ENCODE measurements at places on chromosomes 5 and 9. TPM values are rescaled to one million over a fixed set of nuclear protein-coding genes. Genes with fewer than 3 reads are reported as not detected.
A peak's percentile ranks its signal among the peaks of the same experiment; 100 is the strongest.

DNA sequence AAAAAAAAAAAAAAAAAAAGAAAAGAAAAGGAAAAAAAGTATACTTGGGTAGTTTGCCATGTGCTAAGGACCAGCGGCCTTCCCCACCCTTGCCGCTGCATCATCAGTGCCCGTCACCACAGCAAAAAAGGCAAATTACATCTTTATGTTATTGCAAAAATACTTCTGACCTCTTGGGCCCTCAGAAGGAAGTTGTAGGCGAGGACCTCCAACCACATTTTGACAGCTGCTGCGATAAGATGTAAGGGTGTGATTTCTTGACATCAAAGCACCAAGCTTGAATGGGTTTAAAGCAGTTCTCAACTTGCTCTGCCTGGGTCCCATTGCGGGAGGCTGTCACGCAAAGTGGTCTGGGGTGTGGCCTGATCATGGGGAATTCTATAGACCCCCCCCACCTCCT is 39.2 kb downstream of the DMRT1 start:
- DNase-seq, result no peak

DNA sequence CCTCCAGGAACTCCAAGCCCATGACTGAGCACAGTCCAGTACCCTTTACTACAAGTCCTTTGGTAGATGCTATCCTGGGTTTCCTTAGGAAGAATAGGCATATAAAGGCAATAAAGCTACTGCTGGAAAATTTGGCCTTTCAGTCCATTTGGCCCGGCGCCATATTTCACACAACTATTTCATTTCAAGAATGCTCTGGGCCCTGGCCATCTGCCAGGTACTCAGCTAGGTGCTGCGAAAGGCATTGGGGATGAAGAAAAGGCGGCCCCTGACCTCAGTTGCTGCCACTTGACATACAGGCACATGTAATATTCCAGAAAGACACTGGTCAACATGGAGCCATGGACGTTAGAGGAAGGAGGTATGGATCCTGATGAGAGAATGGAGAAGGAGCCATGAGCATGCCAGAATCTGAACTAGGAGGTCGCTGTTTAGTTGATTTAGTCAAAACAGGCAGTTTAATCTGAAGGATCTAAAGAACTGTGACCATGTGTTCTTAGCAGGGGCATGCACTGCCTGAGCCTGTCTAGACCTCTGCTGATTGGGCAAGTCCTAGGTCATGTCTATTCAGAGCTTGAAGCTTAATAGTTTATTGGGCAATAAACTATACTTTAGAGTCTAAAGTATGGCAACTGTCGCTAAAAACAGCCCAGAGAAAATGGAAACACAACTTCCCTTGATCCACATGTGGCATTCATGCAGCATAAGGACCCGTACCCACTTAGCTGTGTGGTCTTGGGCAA is 149.3 kb downstream of the MELK start:
- DNase-seq, result peak; percentile 15

DNA sequence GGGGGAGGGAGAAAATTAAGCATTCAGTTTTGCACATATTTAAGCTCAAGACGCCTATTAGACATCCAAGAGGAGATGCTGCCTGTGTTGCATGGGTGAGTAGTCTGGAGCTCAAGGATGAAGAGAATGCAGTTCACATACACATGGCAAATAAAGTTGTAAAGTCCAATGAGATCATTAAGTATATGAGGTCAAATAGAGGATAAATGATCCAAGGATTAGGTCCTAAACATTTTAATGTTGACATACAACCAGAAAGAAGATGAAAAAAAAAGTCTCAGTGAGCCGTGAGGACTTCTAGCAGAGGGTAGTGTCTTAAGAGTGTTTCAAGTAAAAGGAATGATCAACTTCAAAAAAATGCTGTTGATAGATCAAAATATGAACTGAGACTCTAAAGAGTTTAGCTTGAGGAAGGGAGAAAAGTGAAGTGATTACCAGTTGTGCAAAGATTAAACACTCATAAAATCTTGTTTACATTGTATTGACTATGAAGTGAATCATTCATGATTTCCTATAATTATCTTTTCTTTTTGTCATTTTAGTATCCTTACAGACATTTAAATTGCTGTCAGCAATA is 251.8 kb downstream of the ZNF608 start:
- DNase-seq, result no peak

DNA sequence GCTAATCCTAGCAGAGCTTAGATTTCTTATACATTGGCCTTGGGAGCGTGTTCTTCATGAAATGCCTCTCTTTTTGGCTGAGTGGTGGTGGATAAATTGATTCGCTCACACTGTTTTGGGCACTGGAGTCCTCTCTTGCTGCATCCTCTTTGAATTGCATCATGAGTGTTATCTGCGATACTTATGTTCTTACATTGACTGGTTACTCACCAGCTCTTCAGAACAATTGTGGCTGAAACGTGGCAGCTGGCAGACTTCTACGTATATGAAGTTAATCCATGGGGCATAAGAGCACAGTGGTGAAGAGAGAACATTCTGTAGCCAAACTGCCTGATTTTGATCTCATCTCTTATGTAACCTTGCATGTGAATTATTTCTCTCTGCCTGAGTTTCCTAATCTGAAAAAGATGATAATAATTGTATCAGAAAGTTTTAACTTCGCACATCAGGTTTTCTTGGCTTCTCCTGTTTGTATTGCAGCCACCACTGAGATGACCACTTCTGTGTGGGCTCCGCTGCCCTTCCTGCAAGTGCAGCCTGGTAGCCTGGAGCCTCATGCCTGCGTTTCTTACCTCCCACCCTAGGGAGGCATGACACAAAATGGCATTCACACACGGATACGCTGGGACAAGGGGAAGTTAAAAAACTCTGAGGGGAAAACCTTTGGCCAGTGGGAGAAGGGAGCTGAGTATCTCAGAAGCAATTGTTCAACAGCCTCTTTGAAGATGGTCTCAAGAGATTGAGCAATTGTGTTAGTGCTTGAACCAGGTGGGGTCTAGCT is 295.2 kb downstream of the ARHGAP26 start:
- DNase-seq, result no peak

GRCh38 chr9:99114846-99115500 is 10.1 kb downstream of the TGFBR1 start:
- no peak for DNase-seq

GRCh38 chr9:17906176-17906840 is 327.4 kb downstream of the SH3GL2 start:
- no peak for DNase-seq

DNA sequence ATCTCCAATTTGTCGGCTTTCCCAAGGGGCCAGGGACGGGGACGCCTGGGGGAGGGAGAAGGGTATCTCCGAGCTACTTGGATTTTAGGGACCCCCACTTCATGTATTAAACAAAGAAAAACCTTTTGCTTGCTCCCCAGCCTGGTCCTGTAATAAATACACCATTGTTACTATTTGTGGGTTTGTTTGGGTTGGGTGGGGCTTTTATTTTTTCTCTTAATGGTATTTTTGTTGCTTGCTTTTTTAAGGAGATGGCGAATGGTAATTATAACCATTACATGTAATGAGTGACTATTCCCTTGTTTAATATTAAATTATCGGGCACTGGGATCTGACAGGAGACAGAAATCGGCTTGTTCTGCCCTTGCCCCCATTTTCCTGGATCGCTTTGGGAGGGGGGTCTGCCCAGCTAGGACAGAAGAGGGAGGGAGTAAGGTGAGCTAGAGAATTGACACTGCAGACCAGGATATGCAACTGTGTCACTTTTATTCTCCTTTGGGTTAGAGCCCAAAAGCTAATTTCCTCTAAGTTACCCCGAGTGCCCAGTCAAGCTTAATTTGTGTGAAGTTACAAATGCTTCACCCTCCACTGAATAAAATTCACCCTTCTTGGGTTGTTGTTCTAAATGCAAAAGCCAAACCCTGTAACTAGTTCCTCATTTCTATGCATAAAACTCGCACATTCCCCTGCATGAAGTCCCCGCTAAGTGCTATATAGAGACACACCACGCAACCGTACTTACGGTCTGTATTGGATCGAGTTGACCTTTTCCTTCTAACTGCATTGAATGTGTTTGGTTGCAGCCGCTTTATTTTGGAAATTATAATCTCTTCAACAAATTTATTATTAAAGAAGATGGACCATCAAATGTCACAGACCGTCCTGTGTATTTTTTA is 1.6 kb upstream of the ZNF608 start:
- no peak for DNase-seq

- no peak for DNase-seq
Measured at GRCh38 chr5:1190837-1191239, 10.6 kb upstream of the SLC6A19 start.

DNA sequence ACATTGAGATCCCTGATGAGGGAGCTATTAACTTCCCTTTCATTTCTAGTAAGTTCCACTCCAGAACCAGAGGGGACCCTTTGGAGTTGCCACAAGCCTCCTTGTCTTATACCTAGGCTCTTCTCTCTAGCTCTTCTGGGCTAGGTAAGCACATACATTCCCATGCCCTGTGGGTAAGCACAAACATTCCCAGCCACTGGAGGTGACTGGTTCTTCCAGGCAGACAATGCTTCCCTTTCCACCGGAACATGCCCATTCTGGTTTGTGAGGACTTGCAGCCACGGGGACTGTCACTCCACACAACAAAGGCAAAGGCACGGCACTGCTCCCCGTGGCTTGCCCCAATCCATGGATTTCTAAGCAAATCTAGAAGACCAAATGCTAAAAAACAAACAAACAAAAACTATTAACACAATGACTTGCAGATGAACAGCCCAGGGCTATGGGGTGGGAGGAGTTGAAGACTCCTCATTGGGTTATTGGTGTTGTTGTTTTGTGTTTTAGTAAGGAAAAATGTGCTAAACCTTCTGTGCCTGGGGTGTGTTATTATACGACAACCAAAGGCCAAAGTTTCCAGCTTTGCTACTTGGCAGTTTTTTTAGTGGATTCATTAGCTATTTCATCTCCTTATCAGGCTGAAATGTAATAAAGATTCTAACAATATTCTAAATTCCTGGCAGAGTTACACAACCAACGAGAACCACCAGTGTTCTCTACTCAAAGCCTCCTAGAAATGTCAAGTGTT is 276.2 kb downstream of the SYK start:
- no peak for DNase-seq

DNA sequence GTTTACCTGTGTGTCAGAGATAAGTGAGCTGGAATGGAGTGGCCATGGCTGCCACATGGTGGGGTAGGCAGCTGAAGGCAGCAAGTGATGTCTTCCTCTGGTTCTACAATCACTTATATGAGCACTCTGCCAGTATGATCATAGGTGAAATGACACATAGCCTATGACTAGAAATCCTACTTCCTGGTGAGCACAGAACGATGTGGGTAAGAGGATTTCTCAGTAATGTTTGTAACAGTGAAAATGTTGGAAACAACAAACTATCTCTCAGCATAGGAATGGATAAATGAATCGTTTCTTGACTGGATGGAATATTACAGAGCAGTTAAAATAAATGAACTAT is 187.0 kb upstream of the S1PR3 start:
- no peak for DNase-seq

DNA sequence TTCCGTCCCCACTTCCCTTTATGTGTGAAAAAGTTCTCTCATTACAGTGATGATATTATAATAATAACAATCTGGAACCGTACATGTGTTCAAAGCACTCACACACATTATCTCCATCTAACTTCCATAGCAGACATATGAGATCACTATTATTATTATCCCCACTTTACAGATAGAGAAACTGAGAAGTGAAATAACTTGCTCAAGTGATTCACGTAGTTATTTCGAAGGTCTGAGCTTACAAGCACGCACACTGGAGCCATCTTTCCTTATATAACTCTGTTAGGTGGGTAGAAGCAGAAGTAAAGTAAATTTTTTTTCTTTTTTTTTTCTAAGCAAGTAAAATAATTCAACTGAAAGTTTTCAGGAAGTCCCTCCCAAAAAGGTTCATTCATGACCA is 62.9 kb upstream of the PTGER4 start:
- DNase-seq, result no peak

DNA sequence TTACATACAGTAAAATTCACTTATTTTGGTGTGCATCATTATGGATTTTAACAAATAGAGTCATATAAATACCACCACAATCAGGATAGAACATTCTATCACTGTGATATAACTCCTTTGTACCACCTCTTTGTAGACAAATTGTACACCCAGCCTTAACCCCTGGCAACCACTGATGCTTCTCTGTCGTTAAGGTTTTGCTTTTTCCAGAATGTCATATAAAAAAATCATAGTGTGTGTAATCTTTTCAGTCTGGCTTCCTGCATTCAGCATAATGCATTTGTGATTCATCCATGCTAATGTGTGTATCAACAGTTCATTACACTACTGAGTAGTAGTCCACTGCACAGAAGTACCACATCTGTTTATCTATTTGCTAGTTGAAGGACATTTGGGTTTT is 81.2 kb downstream of the ARSB start:
- no peak for DNase-seq

DNA sequence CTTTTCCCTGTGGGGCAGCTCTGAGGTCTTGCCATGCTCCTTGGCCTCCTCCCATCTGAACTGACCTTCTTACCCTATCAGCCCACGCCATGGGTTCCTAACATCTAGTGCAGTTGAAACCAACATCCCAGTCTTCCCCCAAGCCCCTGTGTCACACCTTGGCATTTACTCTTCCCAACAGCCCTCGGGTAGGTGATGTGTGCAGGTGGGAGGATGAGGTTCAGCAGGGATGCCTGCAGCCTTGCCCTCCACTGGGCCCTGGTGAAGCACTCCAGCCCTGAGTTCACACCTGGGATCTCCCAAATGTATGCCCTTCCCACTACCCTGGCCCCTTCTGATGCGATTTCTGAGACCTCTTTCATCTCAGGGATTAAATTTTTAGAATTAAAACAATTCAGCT is 15.5 kb downstream of the IRX2 start:
- no peak for DNase-seq

MARCOL gene
- total RNA-seq, result not detected

C5 gene
- 6.2 TPM for total RNA-seq

LIX1 gene
- total RNA-seq, result 0.17 TPM

MELK gene
- 2.0 TPM for total RNA-seq

OGN gene
- total RNA-seq, result 154 TPM

TAF11L5 gene
- not detected for total RNA-seq

TAF11L10 gene
- not detected for total RNA-seq

ZDHHC12 gene
- 66.2 TPM for total RNA-seq

IRX2 gene
- total RNA-seq, result 0.26 TPM

GABBR2 gene
- total RNA-seq, result 0.29 TPM
